Activated T-helper 9 cell treated with anti-CD3 and anti-CD28 coated beads, Interleukin-2, amount 50 U/mL, for 16 hours (primary cell): ENCODE measurements at places on chromosomes 1 and 21.

GRCh38 chr1:185595835-185596667 lies 138.1 kb upstream of the HMCN1 start:
- DNase-seq: peak; percentile 13

DNA sequence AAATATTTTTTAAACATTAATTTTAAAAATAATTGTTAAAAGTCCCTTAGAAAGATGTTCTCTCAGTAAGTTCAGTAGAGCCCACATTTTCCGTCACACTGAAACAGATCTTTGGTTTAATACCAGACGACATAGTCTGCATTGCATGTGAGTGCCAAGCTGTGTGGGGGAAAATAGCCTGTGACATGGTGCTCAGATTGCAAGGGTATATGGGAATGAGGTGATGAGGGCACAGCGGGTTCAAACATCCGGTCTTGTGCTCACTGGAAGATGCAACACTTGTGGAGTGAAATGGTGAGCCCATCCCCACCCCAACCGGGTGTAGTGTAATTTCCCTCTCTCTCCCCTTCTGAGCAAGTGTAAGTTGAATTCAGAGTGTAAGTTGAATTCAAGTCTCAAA lies 114.3 kb downstream of the PEX14 start:
- DNase-seq: no peak

DNA sequence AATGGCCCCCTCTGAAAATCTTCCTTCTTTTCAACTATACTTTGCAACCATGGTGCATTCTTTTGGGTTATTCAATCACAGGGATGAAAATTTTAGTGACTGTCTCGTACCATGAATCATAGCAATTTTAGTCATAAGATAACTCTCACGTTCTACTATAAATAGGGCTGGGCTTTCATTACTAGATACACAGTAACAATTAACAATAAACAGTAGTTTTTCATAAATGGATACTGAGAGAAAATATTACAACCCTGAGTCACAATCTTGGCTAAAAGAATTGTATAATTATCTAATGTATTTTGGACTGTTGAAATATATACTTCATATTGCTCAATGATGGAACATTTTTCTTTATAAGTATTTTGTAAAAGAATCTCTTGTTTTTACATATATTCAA lies 96.1 kb downstream of the TEX35 start:
- no peak for DNase-seq

GRCh38 chr1:61362351-61362750 lies 280.0 kb downstream of the NFIA start:
- DNase-seq: no peak

GRCh38 chr1:47703981-47704596 lies 266.2 kb downstream of the FOXD2 start:
- DNase-seq: no peak

DNA sequence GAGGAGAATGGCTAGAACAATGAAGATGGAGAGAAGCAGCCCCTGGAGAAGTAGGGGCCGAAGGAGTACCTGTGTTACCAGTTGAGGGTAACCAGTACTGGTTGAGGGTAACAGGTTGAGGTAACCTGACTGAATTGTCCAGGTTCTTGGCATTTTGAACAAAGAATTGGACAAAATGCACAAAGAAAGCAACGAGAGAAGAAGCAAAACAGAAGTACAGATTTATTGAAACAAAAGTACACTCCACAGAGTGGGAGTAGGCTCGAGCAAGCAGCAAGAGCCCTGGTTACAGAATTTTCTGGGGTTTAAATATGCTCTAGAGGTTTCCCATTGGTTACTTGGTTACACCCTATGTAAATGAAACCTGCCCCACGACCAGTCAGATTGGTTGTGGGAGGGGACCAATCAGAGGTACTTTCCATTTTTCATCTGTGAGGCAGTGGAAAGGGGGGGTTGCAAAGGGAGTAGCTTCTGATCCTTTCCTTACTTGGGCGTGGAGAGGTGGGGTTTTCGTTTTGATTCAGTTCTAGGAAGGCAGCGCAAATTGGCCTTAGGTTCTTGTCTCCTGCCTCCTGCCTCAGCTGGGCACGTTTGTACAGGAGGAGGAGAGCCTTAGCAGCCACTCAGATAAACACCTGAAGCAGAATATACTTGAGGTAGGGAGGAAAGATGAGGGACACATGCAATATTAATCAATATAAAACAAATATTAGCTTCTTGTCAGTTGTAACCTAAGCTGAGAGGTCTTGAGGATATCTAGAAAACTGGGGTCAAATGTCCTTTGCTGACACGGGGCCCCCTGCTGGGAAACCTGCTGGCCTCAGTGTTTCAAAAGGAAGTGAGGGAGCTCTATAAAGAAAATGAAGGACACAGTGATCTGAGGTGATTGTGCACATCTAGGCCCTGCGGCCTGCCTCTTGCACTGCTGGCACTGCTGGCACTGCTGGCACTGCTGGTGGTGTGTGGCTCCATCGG lies 14.3 kb upstream of the LSM10 start:
- peak; percentile 11 for DNase-seq

- DNase-seq: no peak
These were observed 16.0 kb upstream of the EPHA8 start for GRCh38 chr1:22547186-22547817.

- no peak for DNase-seq
These were observed 136.8 kb downstream of the KCNK2 start for GRCh38 chr1:215219372-215219771.

- DNase-seq: no peak
These were observed 75.3 kb downstream of the HLX start for GRCh38 chr1:220954321-220955075.

- DNase-seq: no peak
These were observed 28.9 kb upstream of the CLSTN1 start for GRCh38 chr1:9852410-9853248.

DNA sequence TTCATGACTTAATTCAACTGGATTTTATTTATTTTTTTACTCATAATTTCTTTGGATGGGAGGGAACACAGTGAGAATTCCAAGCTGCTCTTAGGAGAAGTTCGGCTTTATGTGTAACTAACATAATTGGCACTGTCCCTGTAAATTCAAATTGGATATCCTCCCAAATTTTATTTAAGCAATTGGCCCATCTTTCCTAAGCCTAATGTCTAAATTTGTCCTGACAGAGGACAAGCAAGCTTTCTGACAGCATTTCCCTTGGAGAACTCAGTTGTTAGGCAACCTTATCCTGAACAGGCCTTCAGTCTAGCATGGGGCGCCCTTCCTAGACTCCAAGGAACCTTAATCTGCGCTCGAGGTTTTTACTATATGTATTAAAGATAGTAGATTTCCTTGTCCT lies 550.3 kb downstream of the NUF2 start:
- no peak for DNase-seq

DNA sequence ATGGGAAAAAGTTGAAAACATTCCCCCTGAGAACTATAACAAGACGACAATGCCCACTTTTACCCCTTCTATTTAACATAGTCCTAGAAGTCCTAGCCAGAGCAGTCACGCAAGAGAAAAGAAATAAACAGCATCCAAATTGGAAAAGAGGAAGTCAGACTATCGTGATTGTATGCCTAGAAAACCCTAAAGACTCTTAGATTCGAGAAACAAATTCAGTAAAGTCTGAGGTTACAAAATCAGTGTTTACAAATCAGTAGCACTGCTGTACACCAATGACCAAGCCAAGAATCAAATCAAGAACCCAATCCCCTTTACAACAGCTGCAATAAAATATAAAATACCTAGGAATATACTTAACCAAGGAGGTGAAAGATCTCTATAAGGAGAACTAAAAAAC lies 72.4 kb downstream of the POU2F1 start:
- DNase-seq: no peak

- DNase-seq: no peak
These were observed 96.5 kb downstream of the USP25 start for GRCh38 chr21:15826147-15826780.

GRCh38 chr1:86502721-86503405 lies 34.1 kb downstream of the CLCA1 start:
- no peak for DNase-seq

DNA sequence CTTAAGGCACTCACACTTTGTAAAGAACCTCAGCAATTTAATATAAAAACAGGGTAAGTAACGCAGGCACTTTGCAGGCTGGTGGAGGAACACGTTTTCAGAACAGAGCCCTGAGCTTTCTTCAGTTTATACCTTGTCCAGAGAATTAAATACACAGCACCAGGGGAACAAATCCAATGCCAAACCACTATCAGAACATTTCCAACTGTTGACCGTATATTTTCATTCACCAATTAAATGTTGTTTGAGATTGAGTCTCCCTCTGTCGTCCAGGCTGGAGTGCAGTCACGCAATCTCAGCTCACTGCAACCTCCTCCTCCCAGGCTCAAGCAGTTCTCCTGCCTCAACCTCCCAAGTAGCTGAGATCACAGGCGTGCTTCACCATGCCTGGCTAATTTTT lies 29.7 kb downstream of the CLSTN1 start:
- no peak for DNase-seq

GRCh38 chr1:37850352-37850955 lies 8.9 kb downstream of the MTF1 start:
- DNase-seq: no peak

DNA sequence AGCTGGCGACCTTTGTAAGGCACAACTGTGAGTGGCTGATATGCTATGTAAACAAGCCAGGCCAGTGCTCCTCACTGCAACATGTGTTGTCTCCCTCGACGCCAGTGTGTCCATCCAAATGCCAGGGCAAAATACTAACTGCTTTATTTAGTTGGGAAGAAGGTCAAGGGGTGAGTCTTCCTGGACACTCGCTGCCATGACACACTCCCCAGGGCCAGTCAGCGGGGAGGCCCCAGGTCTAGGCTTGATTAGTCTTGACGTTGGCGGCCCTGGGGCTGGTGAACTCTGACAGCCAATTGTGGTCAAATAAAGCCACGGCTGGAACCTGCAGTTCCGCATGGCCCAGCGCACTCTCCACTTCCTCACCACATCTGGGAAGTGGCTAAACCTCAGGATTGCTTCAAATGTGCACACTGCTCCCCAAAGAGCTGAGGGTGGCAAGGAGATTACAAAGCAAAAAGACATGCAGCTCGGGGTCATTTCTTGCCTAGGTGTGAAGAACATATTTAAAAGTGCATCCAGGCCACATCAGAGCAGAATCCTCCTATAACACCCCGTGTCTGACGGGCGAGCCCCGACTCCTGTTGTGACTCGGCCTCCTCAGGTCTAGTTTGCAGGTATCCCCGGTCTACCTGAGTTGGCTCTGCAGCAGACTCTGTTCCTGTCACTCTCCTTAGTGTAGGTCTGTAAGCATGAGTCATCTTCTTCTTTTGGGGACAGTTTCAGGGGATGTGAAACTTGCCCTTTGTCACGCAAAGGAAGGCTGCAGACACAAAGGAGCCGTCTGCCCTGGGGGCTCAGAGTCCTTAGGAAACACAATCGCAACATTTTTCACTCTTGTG lies 183.5 kb downstream of the RUNX1 start:
- no peak for DNase-seq

DNA sequence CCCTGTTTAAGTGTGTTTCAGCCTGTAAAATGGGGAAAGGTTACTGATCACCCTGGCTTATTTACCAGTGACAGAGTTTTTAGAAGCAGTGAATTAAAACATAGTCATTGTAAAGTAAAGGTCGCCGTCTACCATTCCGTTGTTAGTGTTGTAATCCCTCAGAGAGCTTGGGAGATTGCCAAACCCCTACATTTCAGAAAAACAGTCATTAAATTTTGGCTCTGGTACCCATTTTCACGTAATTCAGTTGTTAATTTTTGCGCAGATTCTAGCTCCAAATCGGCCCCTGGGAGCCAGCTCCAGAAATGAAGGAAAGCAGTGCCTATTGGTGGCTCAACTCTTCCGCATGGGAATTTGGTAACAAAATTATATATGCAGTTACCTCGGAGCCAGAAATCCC lies 127.7 kb upstream of the AJAP1 start:
- no peak for DNase-seq

GRCh38 chr21:44695184-44695583 lies 1.8 kb upstream of the KRTAP10-12 start:
- DNase-seq: no peak
